ENCODE measurements at places on chromosomes 3 and 15.

GRCh38 chr15:59306520-59307164 is 66.0 kb downstream of the MYO1E start:
- no peak for DNase-seq

DNA sequence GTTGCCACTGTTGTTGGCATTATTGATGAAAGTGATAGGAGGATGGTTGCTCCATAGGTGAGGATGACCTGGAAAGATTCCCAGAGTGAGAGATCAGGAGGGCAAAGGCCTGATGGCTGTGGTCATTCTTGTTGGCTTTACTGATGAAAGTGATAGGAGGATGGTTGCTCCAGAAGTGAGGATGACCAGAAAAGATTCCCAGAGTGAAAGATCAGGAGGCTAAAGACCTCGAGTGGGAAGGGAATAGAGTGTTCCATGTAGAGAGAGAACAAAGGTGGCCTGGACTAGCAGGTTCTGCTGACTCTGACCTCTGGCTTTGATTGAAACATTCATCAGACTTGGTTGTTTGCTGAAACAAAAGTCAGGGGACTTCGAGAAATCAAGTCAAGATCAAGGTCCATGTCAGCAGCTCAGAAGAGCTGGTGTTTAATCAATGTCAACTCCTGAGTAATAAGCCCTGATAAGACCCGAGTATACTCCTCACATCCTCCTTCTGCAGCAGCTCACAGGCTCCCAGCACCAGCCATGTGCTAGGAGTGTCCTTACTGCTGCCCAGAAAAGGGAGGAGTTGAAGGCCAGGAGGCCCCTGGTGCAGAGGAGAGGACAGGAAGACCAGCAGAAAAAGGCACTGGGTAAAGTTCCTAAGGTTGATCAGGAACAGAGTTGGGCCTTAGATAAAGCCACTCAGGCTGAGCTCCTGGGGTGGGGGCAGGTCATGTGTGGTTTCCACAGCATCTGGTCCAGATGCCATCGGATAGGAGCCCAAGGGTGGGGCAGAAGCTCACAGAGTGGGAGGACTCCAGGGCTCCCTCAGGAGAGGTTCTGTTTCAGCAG is 19.9 kb downstream of the CYP8B1 start:
- no peak for DNase-seq

DNA sequence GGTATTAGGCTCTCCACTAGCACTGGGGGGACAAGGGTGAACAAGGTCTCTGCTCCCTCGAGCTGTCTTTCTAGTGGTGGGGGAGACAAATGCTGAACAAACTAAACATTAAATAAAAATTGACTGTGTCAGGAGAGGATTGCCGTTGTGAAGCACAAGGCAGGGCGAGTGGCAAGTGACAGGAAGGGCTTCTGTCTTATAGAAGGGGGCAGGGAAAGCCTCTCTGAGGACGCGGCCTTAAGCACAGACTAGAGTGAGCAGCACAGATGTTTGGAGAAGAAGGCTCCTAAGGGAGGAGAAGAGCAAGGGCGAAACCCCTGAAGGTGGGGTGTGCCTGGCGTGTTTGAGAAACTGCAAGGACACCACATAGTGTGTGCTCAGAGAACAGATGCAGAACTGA is 50.9 kb upstream of the ATP2B2 start:
- DNase-seq: no peak

DNA sequence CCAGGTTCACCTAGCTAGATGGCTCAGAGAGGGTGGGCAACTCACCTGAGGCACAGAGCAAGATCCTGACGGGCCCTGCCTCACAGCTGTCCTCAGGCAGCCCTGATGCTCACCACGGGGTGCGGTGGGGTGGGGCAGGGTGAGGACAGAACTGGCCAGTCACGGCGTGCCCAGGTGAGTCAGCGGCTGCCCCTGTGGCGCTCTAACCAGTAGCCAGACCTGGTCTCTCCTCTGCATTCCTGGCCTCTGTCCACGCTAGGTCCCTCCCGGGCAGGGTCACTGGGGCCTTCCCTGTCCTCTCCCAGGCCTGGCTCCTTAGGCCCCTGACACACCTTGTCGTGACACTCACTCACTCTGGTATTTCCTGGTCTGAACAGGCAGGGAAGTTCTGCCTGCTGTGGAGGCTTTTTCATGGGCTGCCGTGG is 901 bp downstream of the ALS2CL start:
- peak; percentile 30 for DNase-seq

DNA sequence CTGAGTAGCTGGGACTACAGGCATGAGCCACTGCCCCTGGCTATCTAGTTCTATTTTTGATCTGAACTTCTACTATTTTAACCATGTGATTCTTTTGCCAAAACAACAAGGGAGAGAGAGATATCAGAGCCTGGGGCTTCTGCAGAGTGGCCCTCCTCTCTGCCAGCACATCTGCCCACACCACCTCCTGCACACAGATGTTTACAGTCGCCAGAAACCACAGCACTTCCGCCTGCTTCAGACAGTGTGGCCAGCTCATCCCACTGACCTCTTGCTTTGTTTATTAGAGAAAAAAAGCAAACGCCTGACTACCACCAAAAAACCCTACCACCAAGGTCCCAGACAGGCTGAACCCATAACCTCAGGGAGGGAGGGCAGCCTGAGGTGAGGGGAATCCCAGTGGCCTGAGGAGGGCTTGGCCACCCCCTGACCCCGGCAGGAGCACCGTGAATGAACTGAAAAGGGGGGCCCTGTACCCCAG is 85.9 kb upstream of the ABHD2 start:
- no peak for DNase-seq

- DNase-seq: no peak
These were observed 460.6 kb upstream of the NR2F2 start for GRCh38 chr15:95869920-95870319.

GRCh38 chr15:90691369-90691768 is 25.8 kb upstream of the BLM start:
- no peak for DNase-seq

DNA sequence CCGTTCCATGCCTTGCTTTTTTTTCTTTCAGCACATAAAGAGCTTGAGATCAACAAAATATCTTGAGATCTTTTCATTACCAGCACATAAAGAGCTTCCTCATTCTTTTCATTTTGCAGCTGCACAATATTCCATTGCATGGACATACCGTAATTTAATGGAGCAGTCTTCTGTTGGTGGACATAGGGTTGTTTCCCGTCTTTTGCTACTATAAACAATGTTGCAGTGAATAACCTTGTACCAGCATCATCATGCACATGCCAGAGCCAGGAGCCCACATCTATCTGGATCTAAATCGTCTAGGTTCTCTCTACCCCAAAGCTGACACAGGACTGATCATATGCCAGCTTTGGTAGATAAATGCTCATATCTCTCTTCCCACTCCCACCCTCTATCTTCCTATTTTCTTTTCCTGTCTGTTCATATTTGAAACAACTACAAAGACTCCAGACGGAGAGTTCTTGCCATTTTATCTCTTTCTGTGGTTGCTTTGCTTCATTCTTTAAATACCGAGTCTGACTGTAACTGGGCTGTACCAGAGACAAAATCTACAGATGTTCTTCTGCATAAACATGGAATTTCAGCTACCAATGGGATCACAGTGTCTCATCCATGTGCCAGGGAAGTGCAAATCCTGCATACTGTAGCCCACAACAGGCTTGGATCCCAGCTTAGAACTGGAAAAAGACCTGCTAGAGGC is 47.1 kb upstream of the AKAP13 start:
- no peak for DNase-seq

GRCh38 chr3:7630351-7630911 is 769.5 kb downstream of the GRM7 start:
- DNase-seq: no peak

- DNase-seq: no peak
These were observed 173.6 kb upstream of the SMAD3 start for GRCh38 chr15:66891776-66892175.

- DNase-seq: no peak
These were observed 11.9 kb downstream of the GOLGB1 start for GRCh38 chr3:121737644-121738043.

GRCh38 chr3:72768481-72768880 is 79.8 kb downstream of the SHQ1 start:
- no peak for DNase-seq

DNA sequence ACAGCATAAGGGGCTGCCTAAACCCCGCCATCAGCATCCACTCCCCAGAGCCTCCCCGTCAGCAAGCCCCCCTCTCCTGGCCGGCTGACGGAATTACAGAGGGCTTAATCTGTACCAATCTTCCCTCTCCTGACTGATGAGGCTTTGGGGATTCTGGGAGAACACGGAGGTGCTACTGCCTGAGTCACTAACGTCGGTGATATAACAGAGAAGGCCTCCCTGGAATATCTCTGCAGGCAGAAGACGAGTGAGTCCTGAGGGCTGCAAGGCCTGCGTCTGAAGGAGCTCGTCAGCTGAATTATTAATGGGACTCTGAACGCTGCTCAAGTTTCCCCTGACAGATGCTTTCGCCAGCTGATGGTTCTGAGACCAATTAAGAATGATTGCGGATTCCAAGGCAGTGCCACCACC is 147.7 kb downstream of the XXYLT1 start:
- no peak for DNase-seq

GRCh38 chr3:122004991-122005565 is 17.0 kb downstream of the ILDR1 start:
- peak; percentile 25 for DNase-seq

GRCh38 chr3:183159333-183159732 is 3.2 kb downstream of the LAMP3 start:
- DNase-seq: no peak

DNA sequence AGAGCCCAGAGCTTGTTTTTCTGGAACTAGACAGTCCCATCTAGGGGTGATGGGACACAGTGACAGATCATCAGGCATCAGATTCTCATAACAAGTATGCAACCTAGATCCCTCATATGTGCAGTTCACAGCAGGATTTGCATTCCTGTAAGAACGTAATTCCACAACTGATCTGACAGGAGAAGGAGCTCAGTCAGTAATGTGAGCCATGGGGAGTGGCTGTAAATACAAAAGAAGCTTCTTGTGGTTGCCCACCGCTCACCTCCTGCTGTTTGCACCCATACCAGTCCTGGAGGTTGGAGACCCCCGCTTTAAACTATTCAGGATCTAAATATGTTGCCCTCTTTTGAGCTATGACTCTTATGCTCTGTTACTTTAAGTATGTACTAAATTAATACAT is 167.3 kb downstream of the ALCAM start:
- no peak for DNase-seq

GRCh38 chr3:78906245-78906644 is 861.6 kb downstream of the ROBO1 start:
- DNase-seq: no peak

GRCh38 chr3:11091791-11092190 is 62.5 kb upstream of the HRH1 start:
- no peak for DNase-seq

DNA sequence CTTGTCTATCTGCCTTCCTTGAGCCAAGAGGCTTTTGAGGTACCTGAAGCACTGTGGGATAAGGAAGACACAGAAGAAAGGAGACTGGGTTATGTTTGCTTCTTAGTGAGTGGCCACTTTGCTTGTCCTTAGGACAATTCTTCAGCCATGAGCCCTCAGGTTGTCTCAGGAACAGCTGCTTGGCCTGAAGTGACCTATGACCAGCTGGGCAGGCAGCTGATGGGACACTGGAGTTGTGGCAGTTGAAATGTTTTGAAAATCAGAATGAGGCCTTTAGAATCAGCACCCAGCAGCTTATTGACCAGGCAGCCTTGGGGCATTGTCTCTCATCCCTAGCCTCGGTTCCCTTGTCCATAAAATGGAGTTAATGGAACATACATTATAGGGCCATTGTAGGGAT is 37.0 kb downstream of the RBP2 start:
- DNase-seq: no peak

- DNase-seq: no peak
These were observed 27.9 kb upstream of the SEMA3F start for GRCh38 chr3:50127251-50127691.

GRCh38 chr15:40061212-40061901 is 22.4 kb upstream of the SRP14 start:
- no peak for DNase-seq

DNA sequence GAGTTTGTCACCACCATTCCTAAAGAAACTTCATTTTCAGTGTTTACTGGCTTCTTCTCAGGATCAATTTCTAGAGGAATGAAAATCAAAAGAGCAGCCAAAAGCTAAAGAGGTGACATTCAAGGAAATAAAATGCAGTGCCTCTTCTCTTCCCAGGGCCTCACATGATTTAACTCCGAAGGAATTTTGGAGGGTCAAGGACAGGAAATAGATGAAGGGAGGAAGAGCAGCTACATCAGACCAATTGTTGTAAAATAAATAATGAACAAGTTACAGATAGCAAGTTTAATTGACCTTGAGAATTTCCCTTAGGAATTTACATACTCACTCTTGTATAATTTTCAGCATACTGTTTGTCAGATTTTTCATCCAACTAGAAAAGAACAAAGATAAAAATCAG is 78.1 kb downstream of the LRRFIP2 start:
- DNase-seq: no peak

- no peak for DNase-seq
These were observed 1046.6 kb upstream of the CFAP20DC start for GRCh38 chr3:60096403-60096802.

GRCh38 chr15:67244971-67245478 is 9.4 kb downstream of the AAGAB start:
- DNase-seq: no peak

GRCh38 chr3:125300416-125300815 is 74.7 kb downstream of the ZNF148 start:
- no peak for DNase-seq

GRCh38 chr3:46907271-46907670 is 29.8 kb downstream of the PTH1R start:
- DNase-seq: no peak

DNA sequence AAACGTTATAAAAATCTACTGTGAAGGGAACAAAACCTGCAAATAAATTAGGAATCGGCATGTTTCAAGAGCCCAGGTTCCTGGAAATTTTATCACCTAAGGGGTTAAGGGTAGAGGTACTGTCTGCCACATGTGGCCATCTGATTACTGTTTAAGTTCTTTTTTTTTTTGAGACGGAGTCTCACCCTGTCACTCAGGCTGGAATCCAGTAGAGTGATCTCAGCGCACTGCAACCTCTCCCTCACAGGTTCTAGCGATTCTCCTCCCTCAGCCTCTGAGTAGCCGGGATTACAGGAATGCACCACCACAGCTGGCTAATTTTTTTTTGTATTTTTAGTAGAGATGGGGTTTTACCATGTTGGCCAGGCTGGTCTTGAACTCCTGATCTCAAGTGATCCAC is 35.8 kb downstream of the UQCC5 start:
- DNase-seq: no peak

- DNase-seq: no peak
These were observed 4.3 kb upstream of the ALPK3 start for GRCh38 chr15:84812842-84813241.

DNA sequence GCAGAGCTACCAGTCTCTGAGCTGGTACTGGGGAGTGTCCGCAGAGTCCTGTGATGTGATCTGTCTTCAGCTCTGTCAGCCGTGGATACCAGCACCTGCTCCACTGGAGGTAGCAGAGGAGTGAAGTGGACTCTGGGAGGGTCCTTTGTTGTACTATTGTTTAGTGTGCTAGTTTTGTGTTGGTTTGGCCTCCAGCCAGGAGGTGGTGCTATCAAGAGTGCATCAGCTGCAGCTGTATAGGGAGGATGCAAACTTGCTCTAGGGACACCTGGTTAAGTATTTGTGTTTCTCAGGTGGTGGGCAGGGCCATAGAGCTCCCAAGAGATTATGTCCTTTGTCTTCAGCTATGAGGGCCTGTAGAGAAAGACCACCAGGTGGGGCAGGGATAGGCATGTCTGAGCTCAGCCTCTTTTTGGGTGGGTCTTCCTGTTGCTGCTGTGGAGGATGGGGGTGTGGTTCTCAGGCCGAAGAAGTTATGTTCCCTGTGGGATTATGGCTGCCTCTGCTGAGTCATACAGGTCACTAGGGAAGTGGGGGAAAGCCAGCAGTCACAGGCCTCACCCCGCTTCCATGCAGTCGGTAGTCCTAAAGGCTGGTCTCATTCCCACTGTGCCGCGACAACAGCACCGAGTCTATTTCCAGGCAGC is 443.2 kb upstream of the TBL1XR1 start:
- DNase-seq: no peak

All from memory B cell (primary cell).